ENCODE measurements at places on chromosomes 6 and 20. TPM values are rescaled to one million over a fixed set of nuclear protein-coding genes. Genes with fewer than 3 reads are reported as not detected.
A peak's percentile ranks its signal among the peaks of the same experiment; 100 is the strongest.

DNA sequence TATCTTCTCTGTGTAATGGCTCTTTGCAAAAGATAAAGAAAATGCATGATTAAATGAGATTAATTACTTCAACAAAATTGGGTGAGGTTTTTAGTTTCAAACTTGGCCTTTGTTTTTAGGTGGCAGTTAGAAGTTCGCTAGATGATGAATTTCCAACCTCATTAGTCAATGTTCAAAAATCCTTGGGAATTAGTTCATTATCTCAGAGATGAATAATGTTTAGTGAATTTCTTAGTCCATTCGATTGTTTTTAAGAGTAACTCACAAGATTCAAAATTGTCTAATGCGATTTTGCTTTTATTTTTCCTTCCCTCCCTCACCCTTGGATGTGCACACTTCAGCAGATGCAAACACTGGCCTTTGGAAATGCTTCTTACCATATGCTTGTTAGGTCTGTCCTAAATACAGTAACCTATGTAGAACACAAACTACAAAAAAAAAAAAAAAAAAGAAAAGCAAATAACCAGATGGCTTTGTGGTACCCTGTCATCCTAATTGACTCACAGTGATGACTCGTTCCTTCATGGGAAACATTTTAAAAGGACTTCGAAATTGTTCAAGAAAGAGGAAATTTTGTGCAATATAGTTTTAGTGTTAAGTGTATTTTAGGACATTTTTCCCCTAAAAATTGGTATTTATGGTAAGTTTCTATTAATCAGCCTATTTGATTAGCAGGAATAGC lies 66.7 kb downstream of the FAM229B start:
- no peak overlapping the region for H3K4me3 ChIP-seq
- no peaks in the 10 kb centered on the region for H3K36me3 ChIP-seq
- no peak overlapping the region for H3K27ac ChIP-seq
- DNase-seq, result no peak

DNA sequence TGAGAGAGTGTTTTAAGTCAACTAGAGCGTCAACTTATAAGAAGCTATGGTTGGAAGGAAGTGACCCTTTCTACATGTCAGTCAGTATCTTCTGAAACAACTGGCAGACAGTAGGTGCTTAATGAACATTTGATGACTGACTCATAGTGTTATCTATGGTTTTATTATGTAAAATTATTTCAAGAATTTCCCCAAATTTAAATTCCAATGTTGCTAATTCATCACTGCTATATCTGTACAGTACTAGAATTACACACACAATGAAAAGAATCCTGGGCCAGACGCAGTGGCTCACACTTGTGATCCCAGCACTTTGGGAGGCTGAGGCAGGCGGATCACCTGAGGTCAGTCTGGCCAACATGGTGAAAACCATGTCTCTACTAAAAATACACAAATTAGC lies 721.4 kb upstream of the FLRT3 start:
- H3K36me3 ChIP-seq, result no peaks in the 10 kb centered on the region
- H3K4me1 ChIP-seq, result peaks cover 7% of the 10 kb centered on the region
- no peak overlapping the region for H3K4me3 ChIP-seq
- no peak overlapping the region for H3K27ac ChIP-seq
- no peaks in the 10 kb centered on the region for H3K27me3 ChIP-seq

DNA sequence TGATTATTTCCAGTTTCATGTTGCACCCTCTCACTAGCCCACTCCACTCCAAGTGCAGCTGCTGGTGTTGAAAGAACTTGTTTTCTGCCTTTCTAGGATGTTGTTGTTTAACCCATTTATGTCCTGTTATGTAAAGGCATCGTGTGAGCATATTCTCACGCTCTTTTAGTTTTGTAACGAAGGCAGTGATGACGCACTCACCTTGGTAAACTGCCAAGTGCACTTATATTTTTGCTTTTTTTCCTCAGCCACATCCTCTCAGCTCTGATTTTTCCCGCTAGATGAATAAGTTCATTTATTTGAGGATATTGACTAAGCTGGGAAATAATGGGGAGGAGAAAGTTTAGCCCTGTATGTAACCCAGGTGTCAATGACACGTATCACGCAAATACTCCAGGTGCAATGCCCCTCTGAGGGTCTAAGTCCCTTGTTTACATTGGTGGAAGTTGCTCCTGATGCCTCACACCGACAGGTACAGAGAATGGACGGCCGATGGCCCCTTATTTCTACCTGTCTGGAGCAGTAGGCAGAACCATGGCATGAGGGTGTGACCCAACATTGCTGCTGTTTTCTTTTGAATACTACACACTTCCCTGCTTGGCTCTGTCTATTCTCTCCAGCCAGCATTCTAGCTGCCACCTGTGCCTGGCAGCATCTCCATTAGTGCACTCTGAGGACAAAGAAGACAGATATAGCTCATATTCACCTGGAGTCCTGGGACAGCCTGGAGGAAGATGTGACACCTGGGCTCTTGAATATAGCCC lies 132.7 kb upstream of the SLC24A3 start:
- H3K27ac ChIP-seq, result no peak overlapping the region
- H3K4me3 ChIP-seq, result no peak overlapping the region
- H3K4me1 ChIP-seq, result peaks cover 6% of the 10 kb centered on the region
- H3K36me3 ChIP-seq, result no peaks in the 10 kb centered on the region
- H3K27me3 ChIP-seq, result no peaks in the 10 kb centered on the region

DNA sequence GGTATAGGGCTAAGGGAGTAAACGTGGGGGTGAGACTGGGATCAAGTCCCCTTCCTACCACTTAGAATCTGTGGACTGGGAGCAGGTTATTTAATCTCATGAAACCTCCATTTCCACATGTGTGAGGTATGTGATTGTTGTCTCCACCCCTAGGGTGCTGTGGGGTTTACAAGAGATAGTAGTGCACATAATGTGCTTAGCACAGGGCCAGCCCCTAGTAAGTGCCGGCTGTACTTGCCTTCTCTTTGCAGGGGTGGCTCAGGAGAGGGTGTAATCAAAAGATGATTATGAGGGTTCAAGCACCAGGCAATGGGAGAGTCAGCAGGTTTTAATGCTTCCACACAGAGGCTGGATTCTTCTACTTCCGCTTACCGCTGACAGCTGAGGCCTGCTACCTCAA lies 6.9 kb downstream of the NT5E start:
- no peak overlapping the region for H3K4me3 ChIP-seq
- no peak for DNase-seq
- peaks cover 6% of the 10 kb centered on the region for H3K27me3 ChIP-seq
- no peaks in the 10 kb centered on the region for H3K36me3 ChIP-seq

SESN1 gene
- 19.1 TPM for total RNA-seq

DNA sequence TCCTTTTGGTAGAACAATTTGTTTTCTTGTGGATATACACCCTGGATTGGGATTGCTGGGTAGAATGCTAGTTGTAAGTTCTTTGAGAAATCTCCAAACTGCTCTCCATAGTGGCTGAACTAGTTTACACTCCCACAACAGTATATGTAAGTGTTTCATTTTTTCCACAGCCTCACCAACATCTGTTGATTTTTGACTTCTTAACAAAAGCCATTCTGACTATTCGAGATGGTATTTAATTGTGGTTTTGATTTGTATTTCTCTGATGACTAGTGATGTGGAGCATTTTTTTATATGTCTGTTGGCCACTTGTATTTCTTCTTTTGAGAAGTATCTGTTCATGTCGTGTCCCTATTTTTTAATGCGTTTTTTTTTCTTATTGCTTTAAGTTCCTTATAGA lies 444.1 kb downstream of the CBLN4 start:
- no peaks in the 10 kb centered on the region for H3K27me3 ChIP-seq
- no peak for DNase-seq
- H3K27ac ChIP-seq, result no peak overlapping the region
- H3K36me3 ChIP-seq, result no peaks in the 10 kb centered on the region
- H3K4me1 ChIP-seq, result no peaks in the 10 kb centered on the region

DNA sequence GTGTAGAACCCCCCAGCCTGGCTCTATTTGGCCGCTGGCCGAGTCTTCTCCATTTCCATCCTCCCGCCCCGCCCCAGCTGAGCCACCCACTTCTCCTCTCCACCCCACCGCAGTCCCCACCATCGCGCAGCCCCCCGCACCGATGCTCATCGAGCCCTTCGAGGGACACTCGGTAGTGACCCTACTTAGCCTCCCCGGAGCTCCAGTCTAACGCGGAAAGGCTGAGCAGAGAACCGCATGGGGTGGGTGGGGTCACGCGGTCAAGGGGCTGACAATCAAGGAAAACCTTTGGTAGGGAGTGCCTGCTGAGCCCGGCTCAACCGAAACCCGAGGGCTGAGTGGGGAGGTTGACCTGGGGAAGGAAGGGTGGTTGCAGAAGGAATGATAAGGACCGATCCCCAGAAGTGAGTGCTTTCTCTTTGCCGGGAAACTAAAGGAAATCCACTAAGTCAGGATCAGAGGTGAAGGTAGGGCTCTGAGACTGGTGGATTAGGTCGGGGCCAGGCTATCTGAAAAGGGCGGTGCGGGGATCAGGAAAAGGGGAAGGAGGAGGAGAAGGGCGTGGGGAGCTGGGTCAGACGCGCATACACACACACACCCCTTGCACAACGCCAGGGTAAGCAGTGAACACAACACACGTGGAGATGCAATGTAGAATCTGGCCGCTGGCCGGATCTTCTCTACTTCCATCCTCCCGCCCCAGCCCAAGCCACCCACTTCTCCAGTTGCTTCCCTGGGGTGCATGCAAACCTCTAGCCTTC lies 49.8 kb downstream of the CPXM1 start:
- no peaks in the 10 kb centered on the region for H3K36me3 ChIP-seq
- H3K4me1 ChIP-seq, result peaks cover 10% of the 10 kb centered on the region
- no peak overlapping the region for H3K27ac ChIP-seq

FILIP1 gene
- total RNA-seq, result 1.9 TPM

- H3K27me3 ChIP-seq, result no peaks in the 10 kb centered on the region
- no peak overlapping the region for H3K27ac ChIP-seq
- no peaks in the 10 kb centered on the region for H3K36me3 ChIP-seq
- no peak for DNase-seq
- no peak overlapping the region for H3K4me3 ChIP-seq
Observed at GRCh38 chr20:12311094-12311865, 393.6 kb downstream of the BTBD3 start.

GRCh38 chr20:46994341-46994740 lies 99.7 kb downstream of the EYA2 start:
- no peaks in the 10 kb centered on the region for H3K4me1 ChIP-seq
- H3K36me3 ChIP-seq, result no peaks in the 10 kb centered on the region
- no peak for DNase-seq
- no peaks in the 10 kb centered on the region for H3K27me3 ChIP-seq

LRRC73 gene
- 0.09 TPM for total RNA-seq

FUCA2 gene
- total RNA-seq, result 6.3 TPM

- H3K4me3 ChIP-seq, result no peak overlapping the region
- no peaks in the 10 kb centered on the region for H3K27me3 ChIP-seq
- H3K36me3 ChIP-seq, result peaks cover 68% of the 10 kb centered on the region
- H3K27ac ChIP-seq, result no peak overlapping the region
Observed at GRCh38 chr20:24963672-24964505, 14.8 kb downstream of the CST7 start.

GRCh38 chr6:35262596-35262995 lies 3.1 kb downstream of the ZNF76 start:
- H3K27me3 ChIP-seq, result no peaks in the 10 kb centered on the region
- peaks cover 10% of the 10 kb centered on the region for H3K4me1 ChIP-seq
- H3K27ac ChIP-seq, result no peak overlapping the region
- no peak overlapping the region for H3K4me3 ChIP-seq

GRCh38 chr6:83424392-83425018 lies 6.3 kb downstream of the ME1 start:
- H3K4me1 ChIP-seq, result no peaks in the 10 kb centered on the region
- DNase-seq, result no peak
- no peaks in the 10 kb centered on the region for H3K36me3 ChIP-seq
- H3K27me3 ChIP-seq, result no peaks in the 10 kb centered on the region

- peaks cover 16% of the 10 kb centered on the region for H3K4me1 ChIP-seq
- DNase-seq, result no peak
- H3K27ac ChIP-seq, result peak overlapping the region; percentile 36
- no peaks in the 10 kb centered on the region for H3K36me3 ChIP-seq
- H3K27me3 ChIP-seq, result peaks cover 4% of the 10 kb centered on the region
Observed at GRCh38 chr6:167094820-167095637, 27.9 kb upstream of the CCR6 start.

DNA sequence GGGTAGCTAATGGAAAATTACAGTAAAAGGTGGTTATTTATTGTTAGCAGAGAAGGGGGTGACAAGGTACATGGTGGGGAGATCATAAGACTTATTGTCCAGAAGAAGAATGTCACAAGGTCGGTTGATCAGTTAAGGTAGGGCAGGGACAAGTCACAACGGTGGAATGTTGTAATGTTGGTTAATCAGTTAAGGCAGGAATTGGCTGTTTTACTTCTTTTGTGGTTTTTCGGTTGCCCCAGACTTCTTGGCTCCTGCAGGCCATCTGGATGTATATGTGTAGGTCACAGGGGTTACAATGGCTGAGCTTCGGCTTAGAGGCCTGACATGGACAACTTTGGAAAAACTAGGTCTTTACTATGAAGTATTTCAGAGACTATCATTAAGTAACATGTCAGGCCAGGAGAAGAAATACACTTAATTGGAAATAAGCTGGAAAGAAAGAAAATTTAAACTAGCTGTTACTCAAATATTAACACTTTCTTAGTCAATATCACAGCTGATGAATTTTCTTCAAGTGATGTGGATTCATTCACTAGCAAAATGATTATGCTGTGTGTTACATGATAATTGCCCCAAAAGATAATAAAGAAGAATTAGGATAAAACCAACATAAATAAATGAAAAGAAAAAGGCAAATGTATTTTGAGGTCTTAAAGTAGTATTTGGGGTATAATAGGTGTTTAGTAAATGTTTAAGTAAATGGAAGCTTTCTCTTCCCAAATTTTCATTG lies 4.4 kb downstream of the AIG1 start:
- DNase-seq, result no peak
- H3K27ac ChIP-seq, result no peak overlapping the region
- H3K27me3 ChIP-seq, result peaks cover 3% of the 10 kb centered on the region
- H3K4me1 ChIP-seq, result peaks cover 7% of the 10 kb centered on the region

GRCh38 chr6:121855521-121855920 lies 420.1 kb downstream of the GJA1 start:
- H3K4me3 ChIP-seq, result no peak overlapping the region
- no peaks in the 10 kb centered on the region for H3K36me3 ChIP-seq
- H3K27ac ChIP-seq, result no peak overlapping the region
- no peaks in the 10 kb centered on the region for H3K4me1 ChIP-seq
- H3K27me3 ChIP-seq, result no peaks in the 10 kb centered on the region

CRIP3 gene
- 0.61 TPM for total RNA-seq

DNA sequence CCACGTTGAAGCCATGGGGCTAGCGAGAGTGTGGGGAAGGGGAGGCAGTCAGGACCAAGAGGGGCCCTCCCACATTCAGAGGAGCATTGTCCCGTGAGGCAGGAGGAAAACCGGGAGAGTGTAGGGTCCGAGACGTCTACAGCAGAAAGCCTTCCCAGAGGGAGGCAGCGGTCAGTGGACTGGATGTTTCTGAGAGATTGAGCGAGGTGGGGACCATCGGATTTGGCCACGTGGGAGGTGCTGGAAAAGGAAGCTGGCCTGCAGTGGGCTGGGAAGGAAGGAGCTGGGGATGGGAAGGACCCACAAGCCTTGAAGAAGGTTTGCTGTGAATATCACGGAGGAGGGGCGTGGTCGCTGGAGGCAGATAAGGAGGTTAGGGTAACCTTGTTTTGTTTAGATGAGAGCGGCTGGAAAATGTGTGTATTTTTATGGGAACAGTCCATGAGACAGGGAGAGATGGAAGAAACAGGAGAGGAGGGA lies 119.0 kb upstream of the RNF24 start:
- H3K4me1 ChIP-seq, result peaks cover 3% of the 10 kb centered on the region
- H3K36me3 ChIP-seq, result no peaks in the 10 kb centered on the region
- no peak for DNase-seq
- H3K4me3 ChIP-seq, result no peak overlapping the region

PHACTR3 gene
- 2.9 TPM for total RNA-seq

- no peaks in the 10 kb centered on the region for H3K4me1 ChIP-seq
- DNase-seq, result no peak
- no peaks in the 10 kb centered on the region for H3K27me3 ChIP-seq
- H3K27ac ChIP-seq, result no peak overlapping the region
- no peaks in the 10 kb centered on the region for H3K36me3 ChIP-seq
Observed at GRCh38 chr20:51931371-51931781, 129.1 kb upstream of the SALL4 start.

All from thymus (tissue), 14 donors.